ENCODE measurements at places on chromosomes 7 and 10.

GRCh38 chr10:84401854-84402611, 73.6 kb downstream of the CCSER2 start:
- DNase-seq, result no peak

GRCh38 chr10:49179699-49180443, 8.3 kb downstream of the TMEM273 start:
- DNase-seq, result no peak

DNA sequence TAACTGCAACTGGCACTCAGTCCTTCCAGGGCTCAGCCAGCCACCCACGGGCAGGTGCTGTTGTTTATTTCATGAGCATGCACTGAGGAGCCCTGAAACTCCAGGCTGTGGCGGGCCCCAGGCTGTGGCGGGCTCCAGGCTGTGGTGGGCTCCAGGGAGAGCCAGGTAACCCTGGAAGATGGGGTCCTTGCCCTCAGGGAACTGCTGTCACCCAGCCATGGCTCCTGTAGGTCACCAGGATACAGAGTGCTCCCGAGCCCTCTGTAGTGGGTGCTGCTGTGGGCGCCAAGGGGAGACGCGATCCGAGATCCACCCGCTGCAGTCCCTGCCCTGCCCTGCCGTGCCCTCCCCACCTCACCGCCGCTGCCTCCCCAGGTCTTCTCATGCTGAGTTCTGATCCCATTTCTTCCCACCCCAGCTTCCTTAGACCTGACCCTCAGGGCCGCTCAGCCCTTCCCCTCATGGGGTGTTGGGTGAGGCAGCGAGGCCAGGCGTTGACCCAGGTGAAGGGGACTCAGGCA, 29.6 kb downstream of the LRRC27 start:
- DNase-seq, result no peak

- no peak for DNase-seq
Measured at GRCh38 chr10:10685566-10685965, 332.1 kb upstream of the CELF2 start.

GRCh38 chr10:59346321-59346720, 16.0 kb downstream of the FAM13C start:
- DNase-seq, result no peak

DNA sequence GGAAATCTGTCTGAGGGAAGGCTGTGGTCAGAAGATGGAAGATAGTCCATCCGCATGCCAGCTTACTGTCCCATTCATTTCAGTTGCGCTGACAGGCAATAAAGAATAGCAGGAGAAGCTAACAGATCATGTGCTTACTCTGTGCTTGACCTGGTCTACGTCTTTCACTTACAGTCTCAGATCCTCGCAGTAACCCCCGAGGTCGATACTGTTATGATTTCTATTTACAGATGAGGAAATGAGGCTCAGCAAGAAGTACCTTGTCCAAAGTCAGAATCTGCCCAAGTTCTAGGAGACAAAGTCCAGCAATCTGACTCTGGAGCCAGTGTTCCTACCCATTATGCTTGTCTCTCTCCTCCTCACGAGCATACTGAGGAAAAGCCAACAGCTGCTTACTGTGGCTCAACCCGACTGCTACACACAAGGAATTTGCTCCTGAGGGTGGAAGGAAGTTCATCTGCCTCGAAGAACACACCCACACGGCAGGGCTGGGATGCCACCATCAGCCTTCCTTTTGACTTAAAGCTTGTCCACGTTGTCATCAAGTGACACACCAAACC, 74.2 kb downstream of the MINPP1 start:
- DNase-seq, result no peak

DNA sequence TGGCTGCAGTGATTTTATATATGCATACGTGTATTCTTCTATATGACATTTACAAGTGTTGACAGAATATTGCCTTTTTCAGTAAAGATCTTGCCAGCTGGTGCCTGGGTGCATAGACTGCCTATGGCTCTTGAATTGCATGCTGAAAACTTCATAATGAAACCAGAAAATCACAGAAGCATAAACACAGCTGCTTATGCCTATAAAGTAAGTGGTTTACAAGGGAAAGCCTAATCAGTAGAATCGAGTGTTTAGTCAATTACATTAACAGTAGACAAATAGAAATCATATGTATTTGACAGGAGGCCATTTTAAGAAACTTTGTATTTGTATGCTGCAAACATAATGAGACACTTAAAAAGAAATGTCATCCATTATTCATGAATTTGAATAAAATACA, 82.5 kb downstream of the TMEM168 start:
- DNase-seq, result no peak

DNA sequence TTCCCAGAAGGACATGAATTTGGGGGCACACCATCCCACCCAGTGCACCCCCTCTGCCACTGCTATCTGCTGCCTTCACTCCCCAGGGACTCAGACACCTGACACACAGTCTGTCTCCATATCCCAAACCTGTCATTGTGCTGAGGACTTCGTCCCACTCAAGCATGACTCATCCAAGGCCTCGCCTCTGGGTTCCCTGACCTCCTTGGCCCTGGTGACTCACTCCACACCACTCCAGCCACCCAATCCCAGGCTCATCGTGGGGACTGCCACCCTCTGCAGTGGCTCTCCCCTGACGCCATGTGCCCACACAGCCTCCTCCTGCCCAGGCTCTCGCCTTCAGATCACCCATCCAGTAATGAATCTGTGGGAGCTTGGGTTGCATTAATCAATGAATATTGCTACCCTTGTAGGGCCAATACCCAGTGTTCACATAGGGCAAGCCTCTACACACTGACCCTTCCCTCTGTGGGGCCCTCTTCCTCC, 6.6 kb upstream of the INSIG1 start:
- DNase-seq, result no peak

- no peak for DNase-seq
Measured at GRCh38 chr7:27704422-27705199, 35.4 kb upstream of the TAX1BP1 start.

- no peak for DNase-seq
Measured at GRCh38 chr10:69345890-69346474, 67.7 kb downstream of the HK1 start.

- DNase-seq, result peak; percentile 54
Measured at GRCh38 chr10:130301021-130301892, 165.1 kb downstream of the GLRX3 start.

- DNase-seq, result no peak
Measured at GRCh38 chr10:108911814-108912541, 1011.3 kb downstream of the XPNPEP1 start.

DNA sequence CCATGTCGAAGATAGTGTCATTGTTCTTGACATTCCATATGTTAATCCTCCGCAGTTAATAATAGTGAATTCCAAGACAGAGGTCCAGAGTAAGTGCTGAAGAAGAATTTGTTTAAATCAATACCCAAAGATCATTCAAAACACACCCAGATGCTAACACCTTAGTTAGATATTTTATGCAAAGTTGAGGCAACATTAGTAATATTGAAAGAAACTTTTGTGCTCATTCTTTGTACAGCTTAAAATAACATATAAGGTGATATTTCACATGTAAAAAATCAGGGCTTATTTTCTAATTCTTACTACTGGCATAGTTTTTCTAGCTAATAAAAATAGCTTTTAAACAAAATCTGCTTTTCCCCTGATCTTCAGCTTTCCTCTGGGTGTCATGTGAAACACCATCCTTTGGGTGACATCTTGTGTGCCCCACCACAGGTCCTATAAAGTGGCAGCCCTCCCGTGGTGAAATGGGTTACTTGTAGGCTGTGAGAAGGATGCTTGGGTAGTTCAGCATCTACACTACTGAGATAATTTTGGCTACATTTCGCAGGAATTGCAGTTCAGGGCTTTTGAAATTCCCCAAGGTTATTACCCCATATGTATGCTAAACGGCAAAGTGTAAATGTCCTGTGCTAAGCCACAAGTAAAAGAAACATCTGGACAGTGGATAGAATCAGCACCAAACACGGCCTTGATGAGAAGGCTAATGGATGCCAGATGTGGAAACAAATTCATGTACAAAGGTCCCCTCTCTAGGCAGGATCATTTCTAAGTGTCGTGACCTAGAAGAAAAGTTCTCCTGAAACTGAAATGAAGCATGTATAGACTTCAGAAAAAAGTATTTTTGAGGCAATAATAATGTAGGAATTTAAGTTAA, 105.4 kb downstream of the GRM3 start:
- no peak for DNase-seq
